ENCODE measurements at places on chromosomes 13 and 19.

DNA sequence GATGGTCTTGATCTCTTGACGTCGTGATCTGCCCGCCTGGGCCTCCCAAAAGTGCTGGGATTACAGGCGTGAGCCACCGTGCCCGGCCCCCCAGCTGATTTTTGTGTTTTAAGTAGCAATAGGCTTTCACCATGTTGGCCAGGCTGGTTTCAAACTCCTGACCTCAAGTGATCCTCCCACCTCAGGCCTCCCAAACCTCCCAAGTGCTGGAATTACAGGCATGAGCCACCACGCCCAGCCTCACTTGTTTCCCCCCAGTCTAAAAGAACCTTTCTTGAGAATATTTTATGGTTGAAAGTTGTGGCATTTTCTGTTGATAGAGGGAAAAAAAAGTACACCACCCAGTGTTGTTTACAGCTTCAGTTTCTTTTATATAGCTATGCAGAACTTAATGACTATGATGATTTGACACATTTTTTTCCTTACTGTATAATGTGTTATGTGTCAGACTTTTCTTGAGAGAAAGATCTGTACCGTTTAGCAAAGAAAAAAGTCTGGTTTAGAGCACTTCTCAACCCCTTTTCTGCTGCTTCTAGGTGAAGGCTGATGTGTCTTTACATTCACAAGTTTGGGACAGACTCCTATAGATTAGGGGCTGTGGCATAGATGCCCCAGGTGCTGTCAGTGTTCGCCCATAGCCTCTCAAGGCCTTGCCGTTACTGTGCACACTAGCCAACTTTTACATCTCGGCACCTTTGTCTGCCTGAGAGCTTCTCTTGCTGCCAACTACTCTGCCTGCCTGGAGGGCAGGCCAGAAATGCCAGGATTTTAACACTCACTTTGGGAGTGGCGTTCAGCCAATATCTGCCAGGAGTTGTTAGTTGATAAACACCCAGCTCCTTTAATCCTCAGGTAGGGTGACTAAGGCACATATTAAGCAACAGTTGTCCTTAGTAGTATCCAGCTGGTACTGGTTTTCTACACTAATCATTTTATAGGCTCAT lies 33.0 kb downstream of the KCTD4 start:
- no peak for DNase-seq

DNA sequence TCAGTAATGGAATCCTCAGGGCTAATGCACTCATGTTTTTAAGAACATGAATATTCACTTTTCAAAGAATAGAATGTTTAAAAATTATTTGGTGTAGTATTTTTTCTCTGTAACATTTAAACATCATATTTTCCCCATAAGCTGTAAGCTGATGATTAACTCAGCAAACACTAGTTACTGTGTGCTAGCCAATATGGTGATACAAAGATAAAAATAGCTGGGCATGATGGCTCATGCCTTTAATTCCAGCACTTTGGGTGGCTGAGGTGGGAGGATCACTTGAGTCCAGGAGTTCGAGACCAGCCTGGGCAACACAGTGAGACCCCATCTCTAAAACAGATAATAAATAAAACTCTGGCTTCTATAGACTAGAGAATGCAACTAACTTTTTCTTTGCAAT lies 13.2 kb downstream of the RNF17 start:
- DNase-seq = no peak

GRCh38 chr13:27463500-27463899 lies 13.1 kb upstream of the MTIF3 start:
- DNase-seq = no peak

DNA sequence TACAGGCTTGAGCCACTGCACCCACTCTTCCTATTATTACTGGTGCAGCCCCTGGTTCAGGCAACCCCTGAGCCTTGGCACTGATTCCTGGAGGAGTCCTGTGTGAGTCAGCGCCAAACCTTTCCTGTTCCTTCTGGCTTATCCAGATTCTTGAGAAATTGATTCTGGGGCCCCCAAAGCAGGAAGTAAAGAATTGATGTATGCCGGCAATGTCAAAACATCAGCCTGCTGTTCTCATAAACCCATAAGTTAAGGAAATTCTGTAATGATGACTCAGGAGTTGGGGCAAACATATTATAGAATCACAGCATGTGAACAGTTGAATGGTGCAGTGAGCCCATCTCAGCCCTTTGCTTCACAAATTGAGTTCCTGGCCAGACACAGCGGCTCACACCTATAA lies 1.4 kb upstream of the OR7G3 start:
- DNase-seq = no peak

DNA sequence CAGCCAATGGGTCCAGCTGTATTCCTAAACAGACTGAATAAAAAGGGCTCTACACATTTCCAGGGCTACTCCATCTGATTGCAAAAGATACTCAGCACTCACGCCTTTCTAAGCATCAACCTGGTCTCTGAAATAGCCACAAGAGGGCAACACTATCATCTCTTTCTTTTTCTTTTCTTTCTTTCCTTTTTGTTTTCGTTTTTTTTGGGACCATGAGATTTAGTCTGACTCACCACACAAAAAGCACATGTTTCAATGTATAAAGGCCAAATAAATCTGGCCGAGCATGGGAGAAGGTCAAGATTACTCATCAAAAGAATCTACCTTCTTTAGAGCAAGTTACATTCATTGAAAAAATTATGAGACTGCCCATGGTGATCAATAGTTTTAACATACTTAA lies 805.6 kb upstream of the ARGLU1 start:
- no peak for DNase-seq

GRCh38 chr13:94176561-94176960 lies 302.9 kb downstream of the DCT start:
- DNase-seq = no peak

DNA sequence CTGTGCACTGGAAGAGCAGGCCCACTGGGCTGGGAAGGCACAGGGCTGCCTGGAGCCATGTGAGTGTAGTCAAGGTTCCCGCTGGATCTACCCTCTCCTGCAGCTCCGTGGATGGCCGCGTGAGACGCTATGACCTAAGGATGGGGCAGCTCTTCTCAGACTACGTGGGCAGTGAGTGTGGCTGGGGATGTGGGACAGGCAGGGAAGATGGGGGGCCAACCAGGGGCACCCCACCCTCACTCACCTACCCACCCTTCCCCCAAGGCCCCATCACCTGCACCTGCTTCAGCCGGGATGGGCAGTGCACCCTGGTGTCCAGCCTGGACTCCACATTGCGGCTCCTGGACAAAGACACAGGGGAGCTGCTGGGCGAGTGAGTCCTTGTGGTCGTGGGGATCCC lies 6.1 kb downstream of the WDR83 start:
- no peak for DNase-seq

DNA sequence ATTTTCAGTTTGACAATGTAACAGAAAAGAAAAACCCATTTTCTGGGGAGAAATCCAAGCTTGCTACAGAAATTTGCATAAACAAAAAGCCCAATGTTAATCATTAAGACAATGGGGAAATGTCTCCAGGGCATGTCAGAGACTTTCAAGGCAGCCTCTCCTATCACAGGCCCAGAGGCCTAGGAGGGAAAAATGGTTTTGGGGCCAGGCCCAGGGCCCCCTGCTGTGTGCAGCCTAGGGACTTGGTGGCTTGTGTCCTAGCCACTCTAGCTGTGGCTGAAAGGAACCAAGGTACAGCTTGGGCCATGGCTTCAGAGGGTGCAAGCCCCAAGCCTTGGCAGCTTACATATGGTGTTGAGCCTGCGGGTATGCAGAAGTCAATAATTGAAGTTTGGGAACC lies 8.0 kb upstream of the TEX30 start:
- no peak for DNase-seq

DNA sequence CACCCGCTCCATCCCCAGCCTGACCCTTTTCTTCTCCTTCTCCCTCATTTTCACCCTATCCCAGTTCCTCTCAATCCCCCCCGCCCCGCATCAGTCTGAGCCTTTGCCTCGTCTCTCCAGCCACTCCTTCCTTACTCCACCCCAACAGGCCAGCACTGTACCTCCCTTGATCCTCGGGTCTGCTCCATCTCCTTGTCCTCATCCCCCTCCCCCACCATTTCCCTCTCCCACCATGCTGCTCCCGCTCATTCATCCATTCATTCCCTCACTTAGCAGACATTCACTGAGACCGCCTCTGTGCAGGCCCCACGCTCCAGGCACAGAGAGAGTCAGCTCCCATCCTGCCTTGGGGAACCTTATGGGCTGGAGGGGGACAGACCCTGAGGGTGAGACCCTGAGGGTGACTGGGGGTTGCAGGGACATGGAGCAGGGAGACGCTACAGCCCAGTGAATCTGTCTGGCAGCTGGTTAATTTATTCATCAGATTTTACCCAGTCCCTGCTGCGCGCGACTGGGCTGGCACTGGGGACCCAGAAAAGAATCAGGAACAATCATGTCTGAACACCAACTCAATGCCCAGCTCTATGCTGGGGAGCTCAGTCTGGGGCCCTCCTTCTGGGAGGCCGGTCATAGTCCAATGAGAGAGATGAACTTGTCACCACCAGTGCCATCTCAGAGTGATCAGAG lies 881 bp downstream of the ARHGAP33 start:
- DNase-seq = no peak

DNA sequence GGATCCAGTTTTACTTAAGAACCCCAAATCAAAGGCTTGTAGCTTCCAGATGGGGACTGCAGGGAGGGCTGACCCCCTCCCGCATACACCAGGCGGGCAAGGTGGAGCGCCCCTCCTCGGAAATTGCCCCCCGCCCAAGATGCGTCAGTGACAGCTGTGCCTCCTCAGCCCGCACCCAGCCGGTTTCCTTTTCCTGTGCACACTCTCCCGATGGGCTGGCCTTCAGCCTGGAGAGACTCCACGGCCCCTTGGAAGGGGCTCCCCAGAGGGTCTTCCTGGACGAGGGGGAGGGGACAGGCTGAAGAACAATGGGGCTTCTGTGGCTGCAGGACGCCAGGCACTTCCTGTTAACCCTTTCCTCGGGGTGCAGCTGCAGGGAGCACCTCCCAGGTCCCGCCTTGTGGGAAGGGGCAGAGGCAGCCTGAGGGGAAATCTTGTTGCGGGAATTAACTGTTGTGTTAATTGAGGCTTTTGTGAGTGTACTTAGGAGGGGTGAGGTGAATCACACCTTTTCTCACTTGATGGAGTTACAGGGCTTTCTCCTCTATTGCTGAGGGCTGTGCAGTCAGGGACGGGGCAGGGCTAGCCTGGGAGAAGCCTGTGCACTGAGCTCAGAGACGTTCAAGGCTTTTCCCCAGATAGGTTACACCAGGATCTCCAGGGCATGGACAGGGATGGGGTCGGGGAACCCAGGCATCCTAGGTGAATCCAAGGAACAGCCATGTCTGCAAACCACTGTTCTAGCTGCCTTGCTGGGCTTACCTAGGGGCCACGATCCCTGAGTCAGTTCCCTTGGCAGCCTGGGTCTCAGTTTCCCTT lies 14.3 kb downstream of the IER2 start:
- peak; percentile 42 for DNase-seq

- peak; percentile 2 for DNase-seq
These were observed 507 bp downstream of the ALG5 start for GRCh38 chr13:36998624-36999041.

DNA sequence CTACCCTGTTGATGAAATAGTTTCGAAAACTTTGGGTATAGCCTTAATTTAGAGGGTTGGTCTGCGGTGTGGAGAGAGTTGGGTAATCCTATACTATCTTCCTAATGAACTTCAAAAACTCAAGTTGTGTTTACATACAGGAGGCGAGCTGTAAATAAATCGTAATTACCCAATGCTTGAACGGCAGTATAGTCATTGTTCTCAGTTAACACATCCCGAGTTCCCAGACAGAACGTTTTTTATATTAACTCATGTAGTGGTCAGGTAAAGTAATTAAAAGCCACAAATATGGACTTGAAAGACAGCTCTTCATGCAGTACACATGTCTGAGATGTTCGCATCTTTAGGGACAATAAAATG lies 1.5 kb downstream of the PDS5B start:
- no peak for DNase-seq

DNA sequence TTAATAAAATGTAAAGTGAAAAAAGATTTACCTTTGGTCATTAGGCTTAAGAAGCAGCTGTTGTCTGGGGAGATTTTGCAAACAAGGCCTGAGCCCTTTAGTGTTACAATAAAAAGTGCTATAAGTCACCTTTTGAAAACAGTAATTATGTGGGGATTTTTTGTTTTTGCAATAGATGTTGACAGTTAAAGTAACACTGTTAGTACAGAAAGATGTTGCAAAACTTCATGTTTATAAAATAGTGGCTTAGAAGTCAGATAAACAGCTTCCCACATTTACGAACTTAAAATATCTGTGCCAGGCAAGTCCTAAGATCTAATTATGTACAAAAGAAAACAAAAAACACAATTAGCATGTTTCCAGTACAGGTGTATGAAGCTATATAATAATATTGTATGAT lies 138.0 kb upstream of the IRS2 start:
- DNase-seq = no peak

- peak; percentile 12 for DNase-seq
These were observed 27.0 kb downstream of the SAE1 start for GRCh38 chr19:47157431-47158321.

- DNase-seq = no peak
These were observed 90.0 kb downstream of the WDFY2 start for GRCh38 chr13:51674276-51674675.

- DNase-seq = no peak
These were observed 1.2 kb downstream of the USPL1 start for GRCh38 chr13:30618930-30619279.

GRCh38 chr19:10916602-10917001 lies 11.8 kb downstream of the YIPF2 start:
- DNase-seq = no peak

- no peak for DNase-seq
These were observed 94.1 kb downstream of the ATP11A start for GRCh38 chr13:112783978-112784371.

DNA sequence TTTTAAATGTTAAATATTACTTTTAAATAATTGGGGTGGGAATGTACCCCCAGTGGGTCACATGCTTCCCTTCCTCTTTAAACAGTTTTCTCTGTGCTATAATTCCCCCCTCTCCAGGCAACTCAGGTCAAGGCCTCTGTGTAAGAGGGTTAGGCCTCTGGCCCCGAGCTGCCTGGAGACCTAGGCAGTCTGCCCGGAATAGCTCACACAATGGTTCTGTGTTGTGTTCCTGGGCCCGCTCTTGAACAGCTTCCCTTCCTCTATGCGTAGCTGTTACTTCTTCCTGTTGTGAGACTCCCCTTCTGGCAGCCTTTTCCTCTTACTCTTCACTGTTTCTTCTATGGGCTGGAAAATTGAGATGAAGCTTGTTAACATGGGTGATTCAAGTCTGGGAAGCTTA lies 14.8 kb upstream of the ZNF492 start:
- DNase-seq = no peak

GRCh38 chr19:54551293-54551692 lies 22.3 kb upstream of the LILRA2 start:
- DNase-seq = no peak

DNA sequence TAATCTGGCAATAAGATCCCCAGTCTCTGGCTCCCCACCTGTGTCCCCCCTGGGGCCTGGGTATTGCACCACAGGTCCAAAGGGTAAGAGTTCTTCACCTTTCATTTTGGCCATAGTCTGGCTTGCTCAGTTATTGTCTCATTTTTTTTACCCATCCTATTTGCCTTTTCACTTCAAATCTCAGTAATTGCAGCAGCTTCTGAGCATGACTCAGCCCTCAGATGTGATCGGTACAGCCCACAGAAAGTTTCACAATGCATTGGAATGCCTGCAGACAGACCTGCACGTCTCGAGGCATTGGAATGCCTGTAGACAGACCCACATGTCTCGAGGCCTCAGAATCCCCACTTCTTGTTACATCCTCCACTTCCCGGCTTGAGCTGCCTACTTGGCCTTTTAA lies 173.6 kb downstream of the NUFIP1 start:
- DNase-seq = no peak

GRCh38 chr13:99501848-99502301 lies 603 bp downstream of the TM9SF2 start:
- DNase-seq = no peak

Data from T-helper 22 cell (primary cell).